Liver (tissue), 10 donors: ENCODE measurements at places on chromosomes 3 and 15.

GRCh38 chr3:4038351-4038750 is 239.1 kb downstream of the LRRN1 start:
- no peak overlapping the region for H3K27ac ChIP-seq
- no peak for DNase-seq
- no peaks in the 10 kb centered on the region for H3K36me3 ChIP-seq
- H3K27me3 ChIP-seq, result no peaks in the 10 kb centered on the region

DNA sequence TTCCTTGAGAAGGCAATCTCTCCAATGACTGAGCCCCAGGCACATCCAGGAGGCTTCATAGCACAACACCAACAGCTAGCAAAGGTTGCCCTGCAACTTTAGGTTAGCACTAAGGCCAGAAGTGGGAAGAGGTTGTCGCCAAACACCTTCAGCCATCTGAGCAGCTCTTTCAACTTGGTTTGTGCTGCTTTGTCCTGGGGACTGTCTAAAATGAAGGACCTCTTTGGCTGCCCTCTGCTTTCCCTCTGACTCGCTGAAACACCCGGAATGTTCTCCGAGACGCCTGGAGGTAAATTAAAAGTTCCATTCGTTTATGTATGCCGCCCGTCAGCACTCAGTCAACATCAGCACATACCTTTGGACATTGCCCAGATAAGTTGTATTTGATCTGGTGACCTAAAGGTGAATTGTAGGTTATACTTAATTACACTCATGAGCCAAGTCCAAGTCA is 121.2 kb upstream of the NR2F2 start:
- no peaks in the 10 kb centered on the region for H3K36me3 ChIP-seq
- no peaks in the 10 kb centered on the region for H3K27me3 ChIP-seq
- H3K4me3 ChIP-seq, result peak overlapping the region; percentile 35
- peak; percentile 34 for DNase-seq
- H3K27ac ChIP-seq, result peak overlapping the region; percentile 36

- no peak overlapping the region for H3K4me3 ChIP-seq
- H3K27ac ChIP-seq, result no peak overlapping the region
- H3K4me1 ChIP-seq, result no peaks in the 10 kb centered on the region
Observed at GRCh38 chr15:73770050-73770449, 16.9 kb upstream of the INSYN1 start.

DNA sequence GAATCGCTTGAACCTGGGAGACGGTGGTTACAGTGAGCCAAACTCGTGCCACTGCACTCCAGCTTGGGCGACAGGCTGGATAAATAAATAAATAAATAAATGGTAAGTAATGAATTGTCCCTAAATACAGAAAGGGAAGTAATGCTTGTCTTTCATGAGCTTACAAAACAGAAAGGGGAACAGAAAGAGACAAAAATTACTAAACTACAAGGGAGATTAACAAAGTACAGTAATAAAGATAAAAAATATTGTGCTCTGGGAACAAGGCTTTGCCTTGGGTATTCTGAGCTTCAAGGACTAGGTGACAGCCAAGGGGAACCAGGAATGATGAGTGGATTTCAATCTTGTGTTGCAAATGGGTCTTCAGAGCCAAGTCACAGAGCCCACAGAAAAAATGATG is 9.2 kb upstream of the HLTF start:
- H3K27me3 ChIP-seq, result no peaks in the 10 kb centered on the region
- H3K4me3 ChIP-seq, result no peak overlapping the region
- no peak overlapping the region for H3K27ac ChIP-seq
- no peaks in the 10 kb centered on the region for H3K36me3 ChIP-seq
- DNase-seq, result no peak

DNA sequence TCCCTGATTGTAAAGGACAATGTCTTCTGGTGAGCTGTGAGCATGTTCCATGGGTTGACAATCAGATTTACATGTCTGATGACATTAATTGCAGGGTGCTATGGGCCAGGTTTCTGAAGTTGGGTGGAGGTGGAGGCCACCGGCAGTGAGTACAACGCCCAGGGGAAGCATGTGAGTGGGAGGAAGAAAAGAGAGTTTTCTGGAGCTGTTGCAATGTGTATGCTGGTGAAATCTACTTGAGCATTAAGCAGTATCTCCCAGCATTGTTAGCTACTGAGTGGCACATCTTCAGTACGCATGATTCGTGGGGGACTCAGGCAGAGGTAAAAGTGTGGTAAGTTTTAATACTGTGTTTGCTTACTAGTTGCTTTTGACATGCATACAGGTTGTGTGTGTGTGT is 26.6 kb downstream of the TMEM45A start:
- H3K27me3 ChIP-seq, result no peaks in the 10 kb centered on the region
- DNase-seq, result no peak
- no peaks in the 10 kb centered on the region for H3K36me3 ChIP-seq
- no peak overlapping the region for H3K4me3 ChIP-seq

DNA sequence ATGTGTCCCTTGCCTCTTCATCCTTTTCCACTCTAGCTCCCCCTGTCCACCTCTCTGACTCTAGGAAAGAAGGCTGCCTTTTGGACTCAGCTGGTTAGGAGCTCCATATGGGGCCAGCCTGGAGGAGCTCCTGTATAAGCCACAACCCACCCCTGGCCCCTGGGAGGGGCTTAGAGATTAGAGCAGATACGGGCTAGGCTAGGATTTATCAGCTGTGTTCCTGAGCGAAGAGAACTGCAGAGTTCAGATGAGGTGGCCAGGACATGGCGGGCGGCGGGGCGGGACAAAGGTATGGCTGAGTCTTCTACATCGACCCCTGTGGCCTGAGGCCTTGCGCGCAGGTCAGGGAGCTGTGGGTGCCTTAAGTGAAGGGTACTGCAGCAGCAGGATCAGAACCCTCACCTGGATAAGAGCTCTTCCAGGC is 7.9 kb downstream of the NBEAL2 start:
- H3K36me3 ChIP-seq, result no peaks in the 10 kb centered on the region
- peaks cover 4% of the 10 kb centered on the region for H3K4me1 ChIP-seq
- no peak for DNase-seq
- peak overlapping the region; percentile 3 for H3K27ac ChIP-seq

DNA sequence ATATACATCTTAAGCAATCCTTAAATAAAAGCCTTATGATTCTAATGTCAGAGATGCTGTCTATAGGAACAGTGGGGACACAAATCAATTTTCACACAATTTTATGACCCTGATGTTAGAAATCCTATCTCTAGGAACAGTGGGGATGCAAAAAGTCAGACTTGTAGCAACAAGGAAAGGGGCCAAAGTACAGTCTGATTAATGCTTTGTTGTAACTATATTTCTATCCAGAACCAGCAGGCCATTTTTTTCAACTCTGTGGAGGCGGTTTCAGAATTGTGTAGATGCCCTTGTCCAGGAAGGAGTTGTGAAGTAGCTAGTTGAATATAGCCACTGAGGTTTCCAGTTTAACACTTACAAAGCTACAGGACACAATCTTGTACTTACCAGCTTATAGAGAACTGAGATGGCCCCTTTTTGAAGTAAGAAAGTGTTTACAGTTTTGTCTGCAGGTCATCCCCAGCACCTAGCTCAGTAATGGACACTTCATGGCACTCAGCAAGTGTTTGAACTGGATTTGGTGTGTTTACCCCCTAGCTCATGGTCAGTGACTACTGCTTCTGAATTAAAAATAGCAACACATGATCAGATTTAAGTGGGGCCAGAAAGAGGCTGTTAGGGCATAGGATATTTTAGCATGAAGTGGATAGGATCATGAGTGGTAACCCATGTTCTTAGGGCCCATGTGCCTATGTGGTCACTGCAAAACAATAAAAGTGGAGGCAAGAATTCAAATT is 54.3 kb downstream of the RAB7A start:
- no peaks in the 10 kb centered on the region for H3K36me3 ChIP-seq
- no peak for DNase-seq
- no peak overlapping the region for H3K27ac ChIP-seq
- peaks cover 28% of the 10 kb centered on the region for H3K4me1 ChIP-seq
- H3K4me3 ChIP-seq, result no peak overlapping the region
- H3K27me3 ChIP-seq, result no peaks in the 10 kb centered on the region

DNA sequence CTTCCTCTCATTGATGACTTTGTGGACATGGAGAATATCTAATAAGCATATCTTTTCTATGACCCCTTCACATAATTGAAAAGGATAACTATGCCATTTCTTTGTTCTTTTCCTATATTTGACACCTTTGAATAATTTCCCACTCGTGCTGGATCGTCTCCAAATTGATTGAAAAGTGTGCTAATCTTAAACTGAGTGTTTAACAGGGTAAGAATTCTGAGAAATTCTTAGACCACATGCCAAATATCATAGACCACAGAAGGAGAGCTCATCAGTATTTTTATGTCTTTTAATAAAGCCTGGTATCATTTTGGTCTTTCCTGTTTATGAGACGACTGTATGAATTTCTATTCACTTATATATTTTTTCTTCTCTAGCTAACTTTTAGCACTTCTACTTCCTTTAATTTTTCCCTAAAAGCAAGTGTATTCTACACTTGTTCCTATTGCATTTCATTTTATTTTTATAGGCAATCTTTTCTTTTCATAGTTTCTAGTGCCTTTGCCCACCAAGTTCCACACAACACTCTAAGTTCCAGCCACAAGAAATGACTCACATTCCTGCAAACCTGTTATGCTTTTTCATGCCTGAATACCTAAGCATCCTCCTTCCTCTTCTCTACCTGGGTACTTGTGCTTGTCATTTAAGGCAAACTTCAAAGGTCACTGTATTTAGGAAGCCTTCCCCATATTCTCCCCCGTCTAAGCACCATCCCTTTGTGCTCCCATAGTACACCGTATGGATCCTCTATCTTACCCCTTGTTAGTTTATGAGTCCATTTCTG is 30.1 kb downstream of the KBTBD8 start:
- no peaks in the 10 kb centered on the region for H3K36me3 ChIP-seq
- DNase-seq, result no peak
- no peak overlapping the region for H3K27ac ChIP-seq
- H3K4me1 ChIP-seq, result no peaks in the 10 kb centered on the region

- no peak overlapping the region for H3K4me3 ChIP-seq
- no peak for DNase-seq
- no peaks in the 10 kb centered on the region for H3K36me3 ChIP-seq
- H3K27ac ChIP-seq, result no peak overlapping the region
- no peaks in the 10 kb centered on the region for H3K27me3 ChIP-seq
Observed at GRCh38 chr3:16907243-16907642, 22.5 kb downstream of the PLCL2 start.

DNA sequence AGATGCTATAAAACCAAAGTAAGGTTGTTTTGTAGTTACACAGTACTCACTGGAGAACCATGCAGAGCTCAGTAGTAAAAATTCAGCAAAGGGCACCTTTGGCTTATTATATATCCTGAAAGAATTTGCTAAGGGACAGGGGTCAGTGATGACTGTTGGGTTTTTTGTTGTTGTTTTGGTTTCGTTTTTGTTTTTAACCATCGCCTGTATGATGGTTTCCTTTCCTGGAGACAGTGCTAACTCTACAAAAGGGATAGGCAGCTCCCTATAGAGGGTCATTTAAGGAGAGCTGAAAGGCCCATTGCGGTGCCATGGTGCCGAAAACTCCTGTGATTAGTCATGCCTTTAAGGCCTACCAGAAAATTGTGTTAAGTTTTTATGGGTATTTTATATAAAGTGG is 118.2 kb upstream of the GOLIM4 start:
- no peak overlapping the region for H3K4me3 ChIP-seq
- DNase-seq, result no peak
- H3K4me1 ChIP-seq, result no peaks in the 10 kb centered on the region
- H3K27me3 ChIP-seq, result no peaks in the 10 kb centered on the region

DNA sequence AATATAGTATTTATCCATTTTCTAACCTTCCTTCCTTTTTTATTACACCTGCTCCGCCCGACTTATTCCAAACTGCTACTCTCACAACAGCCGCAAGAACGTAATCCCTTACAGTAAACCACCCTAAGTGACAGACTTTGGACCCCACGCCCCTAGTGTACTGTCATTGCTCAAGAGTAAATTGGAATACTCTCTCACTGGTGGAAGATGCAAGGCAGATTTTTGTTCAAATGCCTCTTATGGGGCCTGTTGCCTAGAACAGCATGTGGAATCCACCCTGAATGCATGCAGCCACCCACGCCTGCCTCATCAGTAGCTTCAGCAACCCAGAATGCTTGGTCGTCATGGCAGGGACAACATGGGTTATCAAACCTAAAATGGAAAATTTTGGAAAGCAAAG is 226.2 kb upstream of the ST8SIA2 start:
- DNase-seq, result no peak
- H3K36me3 ChIP-seq, result no peaks in the 10 kb centered on the region
- H3K4me3 ChIP-seq, result no peak overlapping the region

DNA sequence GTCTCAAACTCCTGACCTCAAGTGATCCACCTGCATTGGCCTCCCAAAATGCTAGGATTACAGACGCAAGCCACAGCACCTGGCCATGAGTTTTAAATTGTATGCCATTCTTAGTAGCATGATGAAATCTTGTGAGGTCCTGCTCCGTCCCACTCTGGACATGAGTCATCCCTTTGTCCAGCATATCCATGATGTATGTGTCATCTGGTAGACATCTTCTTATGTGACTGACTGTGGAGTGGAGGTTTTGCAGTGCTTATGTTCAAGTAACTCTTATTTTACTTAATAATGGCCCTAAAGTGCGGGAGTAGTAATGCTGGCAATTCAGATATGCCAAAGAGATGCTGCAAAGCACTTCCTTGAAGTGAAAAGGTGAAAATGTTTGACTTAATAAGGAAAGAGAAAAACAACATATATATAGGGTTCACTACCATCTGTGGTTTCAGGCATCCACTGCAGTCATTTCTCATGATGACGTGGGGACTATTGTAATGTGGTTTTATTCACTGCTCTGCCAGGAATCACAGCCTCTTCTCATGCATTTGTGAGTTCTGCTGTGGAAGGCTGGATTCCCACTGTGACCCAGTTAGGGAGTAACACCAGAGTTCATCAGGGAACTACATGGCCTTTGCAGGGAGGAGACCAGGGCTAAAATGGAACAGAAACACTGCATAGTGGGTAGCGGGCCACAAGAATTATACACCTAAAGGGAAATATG is 204.6 kb upstream of the STRIT1 start:
- H3K27me3 ChIP-seq, result no peaks in the 10 kb centered on the region
- DNase-seq, result no peak
- H3K4me3 ChIP-seq, result no peak overlapping the region
- no peaks in the 10 kb centered on the region for H3K36me3 ChIP-seq
- H3K27ac ChIP-seq, result no peak overlapping the region
- H3K4me1 ChIP-seq, result no peaks in the 10 kb centered on the region

- H3K4me1 ChIP-seq, result peaks cover 7% of the 10 kb centered on the region
- no peak for DNase-seq
- H3K36me3 ChIP-seq, result no peaks in the 10 kb centered on the region
Observed at GRCh38 chr15:77818484-77819047, 185.9 kb upstream of the LINGO1 start.

- H3K36me3 ChIP-seq, result no peaks in the 10 kb centered on the region
- H3K4me1 ChIP-seq, result no peaks in the 10 kb centered on the region
- no peaks in the 10 kb centered on the region for H3K27me3 ChIP-seq
- no peak overlapping the region for H3K4me3 ChIP-seq
- DNase-seq, result no peak
Observed at GRCh38 chr3:13465236-13465873, 14.8 kb upstream of the HDAC11 start.

DNA sequence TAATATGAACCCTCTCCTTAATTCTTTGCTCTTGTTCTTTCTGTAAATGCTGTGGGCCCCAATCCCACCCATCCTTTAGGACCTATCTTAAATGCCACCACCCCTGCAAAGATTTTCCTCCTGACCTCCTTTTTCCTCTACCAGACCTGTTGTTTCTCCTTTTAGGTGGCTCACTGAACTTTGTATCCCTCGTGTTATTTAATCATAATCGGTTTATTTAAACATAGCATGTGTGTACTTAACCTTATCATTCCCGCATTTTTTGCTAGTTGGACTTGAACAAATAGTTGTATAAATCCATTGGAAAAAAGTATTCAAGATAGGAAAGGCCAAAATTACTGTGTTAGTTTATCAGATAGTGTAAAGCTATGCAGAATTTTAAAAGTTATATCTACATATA is 988 bp upstream of the NFKBIZ start:
- no peak for DNase-seq
- H3K27ac ChIP-seq, result peak overlapping the region; percentile 97
- H3K36me3 ChIP-seq, result peaks cover 15% of the 10 kb centered on the region
- no peaks in the 10 kb centered on the region for H3K27me3 ChIP-seq
